ENCODE measurements at places on chromosomes 5 and 9.

GRCh38 chr9:134868751-134869553 lies 11.7 kb upstream of the FCN2 start:
- DNase-seq: no peak

- no peak for DNase-seq
Measured at GRCh38 chr9:11103525-11103924, 490.7 kb upstream of the PTPRD start.

DNA sequence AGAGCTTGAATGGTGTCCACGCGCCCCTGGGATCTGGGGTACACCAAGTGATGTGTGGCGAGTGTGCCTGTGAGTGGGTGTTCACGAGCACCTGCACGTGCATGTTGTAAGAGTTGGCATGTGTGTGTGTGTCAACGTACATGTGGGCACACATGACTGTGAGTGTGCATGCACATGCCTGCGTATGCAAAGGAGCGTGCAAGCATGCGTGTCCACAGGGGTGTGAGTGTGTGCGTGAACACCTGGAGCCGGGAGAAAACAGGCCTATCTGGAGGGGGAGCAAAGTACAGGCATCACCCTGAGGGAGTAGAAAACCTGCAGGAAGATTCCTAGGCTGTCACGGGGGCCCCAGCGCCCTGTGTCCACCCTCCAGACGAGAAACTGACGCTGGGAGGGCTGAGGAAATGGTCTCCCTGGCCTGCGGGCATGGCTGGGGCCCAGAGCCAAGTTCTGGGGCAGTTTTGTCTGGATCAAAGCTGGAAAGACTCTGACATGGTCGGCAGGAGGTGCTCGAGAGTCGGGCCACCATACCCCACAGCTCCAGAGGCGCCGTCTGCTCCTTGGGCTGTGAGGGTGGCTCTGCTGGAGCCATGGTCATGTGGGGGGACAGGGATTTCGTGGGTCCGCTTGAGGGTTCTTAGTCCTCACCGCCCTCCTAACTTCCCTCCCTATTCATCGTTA lies 31.8 kb downstream of the PTGES start:
- DNase-seq: no peak

GRCh38 chr9:38443181-38443580 lies 18.9 kb upstream of the IGFBPL1 start:
- no peak for DNase-seq

GRCh38 chr9:16410601-16411280 lies 459.7 kb downstream of the BNC2 start:
- DNase-seq: no peak

GRCh38 chr9:131214876-131215275 lies 61.4 kb downstream of the FAM78A start:
- DNase-seq: no peak

DNA sequence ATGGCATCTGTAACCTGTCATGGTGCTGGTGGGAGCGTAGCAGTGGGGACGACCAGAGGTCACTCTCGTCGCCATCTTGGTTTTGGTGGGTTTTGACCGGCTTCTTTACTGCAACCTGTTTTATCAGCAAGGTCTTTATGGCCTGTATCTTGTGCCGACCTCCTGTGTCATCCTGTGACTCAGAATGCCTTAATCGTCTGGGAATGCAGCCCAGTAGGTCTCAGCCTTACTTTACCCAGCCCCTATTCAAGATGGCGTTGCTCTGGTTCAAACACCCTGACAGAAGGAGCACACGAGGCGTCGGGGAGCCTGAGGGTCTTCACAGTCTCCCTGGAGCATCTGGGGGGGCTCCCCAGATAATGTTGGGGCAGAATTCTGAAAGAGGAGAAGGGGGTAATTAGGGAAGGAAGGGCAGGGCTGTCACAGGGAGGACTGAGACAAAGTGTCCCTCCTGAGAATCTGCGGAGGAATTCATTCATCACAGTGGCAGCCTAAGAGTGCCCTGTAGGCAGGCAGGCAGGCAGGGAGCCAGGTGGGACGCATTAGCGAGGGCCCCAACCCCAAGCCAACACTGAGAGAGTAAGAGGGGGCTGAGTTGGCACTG lies 21.3 kb upstream of the NCS1 start:
- no peak for DNase-seq

- no peak for DNase-seq
Measured at GRCh38 chr5:127011153-127011552, 19.2 kb downstream of the MARCHF3 start.

DNA sequence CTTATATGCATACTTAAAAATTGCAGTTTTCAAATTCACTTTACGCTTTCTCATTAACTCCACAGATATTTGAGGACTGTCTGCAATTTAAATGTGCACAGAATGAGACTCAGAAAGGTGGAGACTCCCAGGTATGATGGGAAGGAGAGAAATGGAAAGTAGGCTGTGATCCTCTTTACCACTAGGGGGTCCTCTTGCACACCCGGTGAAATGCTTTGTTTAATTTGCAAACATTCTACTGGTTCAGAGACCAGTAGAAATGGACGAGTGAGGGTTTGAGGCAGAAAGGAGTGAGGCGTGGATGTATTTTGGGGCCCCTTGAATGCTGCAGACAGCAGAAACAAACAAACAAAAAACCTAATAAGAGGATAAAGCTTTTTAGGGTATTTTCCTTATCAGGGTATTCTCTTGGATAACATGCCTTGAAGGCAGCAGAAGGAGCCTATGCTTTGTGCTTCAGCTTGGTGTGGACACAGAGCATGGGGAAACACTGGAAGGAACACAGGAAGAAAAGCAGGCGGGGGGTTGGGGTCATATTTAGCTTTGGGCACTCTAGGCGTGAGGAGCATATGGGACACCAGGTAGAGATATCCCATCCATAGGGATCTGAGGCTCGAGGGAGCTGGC lies 410.1 kb downstream of the DMRT2 start:
- no peak for DNase-seq

- DNase-seq: no peak
Measured at GRCh38 chr5:7941692-7942091, 72.7 kb downstream of the MTRR start.

DNA sequence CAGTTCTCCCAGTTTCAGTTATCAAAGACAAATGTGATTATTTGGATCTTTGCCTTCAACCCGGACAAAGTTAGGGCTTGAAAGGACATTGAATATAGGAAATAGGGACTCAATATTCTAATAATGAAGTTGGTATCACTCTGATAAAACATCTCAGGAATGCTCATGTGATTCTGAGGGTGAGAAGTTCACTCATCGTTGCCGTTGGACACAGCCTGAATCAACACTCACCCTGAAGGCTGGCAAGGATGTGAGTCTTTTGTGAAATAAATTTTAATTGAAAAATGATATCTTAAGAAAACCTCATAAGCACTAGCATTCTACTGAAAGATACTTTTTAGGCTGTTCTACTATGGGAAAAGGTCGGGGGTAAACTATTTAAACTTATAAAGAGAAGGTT lies 44.8 kb upstream of the C9orf72 start:
- DNase-seq: no peak

GRCh38 chr9:83473488-83473971 lies 64.7 kb downstream of the FRMD3 start:
- DNase-seq: no peak

- DNase-seq: no peak
Measured at GRCh38 chr5:96431376-96432187, 1.5 kb downstream of the PCSK1 start.

GRCh38 chr5:26470439-26470838 lies 567.9 kb downstream of the CDH9 start:
- DNase-seq: no peak

- DNase-seq: no peak
Measured at GRCh38 chr5:132425975-132426524, 56.5 kb downstream of the SLC22A5 start.

DNA sequence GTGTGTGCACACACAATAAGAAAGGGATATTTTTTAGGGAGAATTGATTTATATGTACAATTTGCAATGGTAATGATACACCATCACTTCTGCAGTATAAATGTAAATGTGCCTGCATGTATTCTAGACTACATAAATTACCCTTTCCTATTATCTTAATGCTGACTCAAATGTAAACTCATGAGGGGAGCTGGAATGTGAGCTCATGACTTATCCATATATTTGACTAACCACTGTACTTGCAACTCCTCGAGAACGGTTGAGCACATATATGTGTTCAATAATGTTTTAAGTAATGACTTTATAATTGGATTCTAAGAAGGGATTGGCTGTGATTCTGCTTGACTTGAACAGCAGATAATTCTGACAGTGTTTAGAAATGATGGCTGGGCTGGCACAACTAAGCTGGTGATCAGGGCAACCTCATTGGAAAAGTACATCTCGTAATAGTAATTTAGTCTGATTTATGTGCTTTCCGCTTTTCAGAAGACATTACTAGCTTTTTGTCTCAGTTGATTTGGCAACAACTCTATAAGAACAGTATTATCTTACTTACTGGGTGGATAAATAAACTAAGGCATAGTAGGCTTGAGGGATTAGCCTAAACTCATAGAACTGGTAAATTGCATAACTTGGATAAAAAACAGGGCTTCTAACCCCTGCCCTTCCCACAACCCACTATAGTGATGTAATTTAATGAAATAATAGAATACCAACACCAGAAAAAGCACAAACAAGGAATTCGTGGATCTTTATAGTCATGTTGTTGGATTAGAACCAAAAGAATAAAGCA lies 130.2 kb upstream of the SPEF2 start:
- no peak for DNase-seq

DNA sequence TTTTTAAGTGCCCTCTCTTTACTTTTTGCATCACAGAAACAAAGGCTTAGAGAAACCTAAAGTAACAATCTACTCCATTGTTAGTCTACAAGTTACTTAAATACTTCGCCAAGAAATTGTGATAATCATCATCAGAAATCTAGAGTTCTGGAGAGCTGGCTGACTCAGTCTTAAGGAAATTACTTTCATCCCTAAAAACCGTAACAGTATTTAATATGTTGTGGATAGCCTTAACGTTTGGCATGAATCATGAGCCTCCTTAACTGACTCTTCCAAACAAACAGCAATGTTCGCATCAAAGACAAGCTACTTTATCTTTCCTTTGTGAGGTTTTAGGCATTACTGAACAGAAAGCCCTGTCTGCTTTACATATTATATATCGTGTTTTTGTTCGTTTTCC lies 128.7 kb downstream of the NIPBL start:
- DNase-seq: no peak

GRCh38 chr5:148791334-148791667 lies 35.1 kb upstream of the ADRB2 start:
- no peak for DNase-seq

DNA sequence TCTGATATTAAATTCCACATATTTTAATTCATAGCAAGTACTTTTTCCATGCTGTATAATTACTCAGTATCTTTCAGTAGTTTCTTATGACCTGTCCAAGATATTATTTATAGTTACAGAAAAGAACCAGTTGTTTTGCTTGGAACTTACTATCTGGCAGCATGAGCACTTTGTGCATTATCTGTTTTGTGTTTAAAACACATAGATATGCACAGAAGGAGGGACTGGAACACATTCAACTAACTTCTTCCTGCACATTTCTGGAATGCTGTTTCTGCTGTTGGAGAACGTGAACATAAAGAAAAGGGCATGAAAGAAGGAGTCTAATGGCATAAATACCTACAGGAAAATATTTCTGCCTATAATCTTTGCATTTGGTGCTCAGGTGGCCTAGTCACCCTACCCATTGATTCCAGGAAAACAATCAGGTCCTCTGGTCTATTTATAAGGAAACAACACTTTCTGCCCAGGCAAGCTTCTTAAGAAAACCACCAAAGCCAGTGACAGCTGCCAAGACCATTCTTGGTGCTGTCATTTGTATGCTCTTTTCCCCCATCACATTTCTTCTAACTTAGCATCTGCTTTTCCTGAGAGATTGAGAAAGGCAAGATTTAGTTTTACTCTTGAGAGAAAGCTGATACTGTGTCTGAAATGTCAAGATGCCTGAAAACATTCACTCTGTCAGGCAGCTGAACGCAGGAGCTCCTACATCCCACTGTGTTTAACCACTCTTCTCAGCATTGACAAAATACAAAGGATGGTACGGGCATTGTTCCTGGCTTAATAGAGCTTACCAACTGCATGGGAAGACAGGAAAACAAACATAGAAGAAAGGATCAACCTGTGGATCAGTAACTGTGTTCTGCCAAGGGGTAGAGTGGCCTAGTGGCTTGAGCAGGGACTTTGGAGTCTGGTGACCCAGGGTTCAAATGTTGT lies 40.3 kb downstream of the RAB3C start:
- no peak for DNase-seq

DNA sequence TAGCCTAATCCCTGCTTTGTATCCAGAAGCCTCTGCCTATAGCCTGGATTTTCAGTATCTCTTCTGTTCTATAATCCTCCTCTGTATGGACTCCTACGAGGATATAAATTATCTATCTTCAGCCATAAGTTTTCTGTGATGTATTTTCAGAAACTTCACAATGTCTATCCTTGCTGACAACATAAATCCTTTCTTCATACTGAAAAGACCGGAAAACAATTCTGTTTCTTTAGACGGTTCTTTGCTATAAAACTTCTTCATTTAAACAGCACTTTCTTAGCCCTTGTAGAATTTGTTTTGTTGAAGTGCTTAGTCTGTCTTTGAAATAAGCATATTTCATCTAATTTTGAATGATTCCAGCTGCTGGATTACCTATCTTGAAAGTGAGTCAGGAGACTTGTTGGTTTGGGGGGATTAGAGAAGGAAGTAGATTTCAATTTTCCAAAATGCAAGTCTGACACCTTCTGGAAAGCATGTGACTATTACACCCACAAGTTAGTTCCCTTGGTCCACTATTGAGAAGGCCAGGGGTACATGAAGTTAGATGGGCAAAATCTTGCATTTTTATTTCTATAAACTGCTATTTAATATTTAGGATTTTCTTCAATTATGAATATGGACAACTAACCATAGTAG lies 96.3 kb upstream of the RANBP3L start:
- DNase-seq: no peak

- DNase-seq: no peak
Measured at GRCh38 chr9:74643303-74643923, 146.3 kb downstream of the RORB start.

GRCh38 chr9:115379719-115380118 lies 261.8 kb upstream of the TNC start:
- DNase-seq: no peak

- DNase-seq: no peak
Measured at GRCh38 chr5:151216781-151217180, 7.1 kb downstream of the CCDC69 start.

GRCh38 chr9:72338631-72339030 lies 26.4 kb downstream of the ZFAND5 start:
- DNase-seq: no peak

All from stimulated activated CD8-positive, alpha-beta memory T cell treated with anti-CD3 and anti-CD28 coated beads, Interleukin-7, amount 100 ng/mL, for 4 hours (primary cell).